ENCODE measurements at places on chromosomes 5 and 9.

GRCh38 chr5:158559066-158559465 is 540.6 kb downstream of the EBF1 start:
- no peak for DNase-seq

DNA sequence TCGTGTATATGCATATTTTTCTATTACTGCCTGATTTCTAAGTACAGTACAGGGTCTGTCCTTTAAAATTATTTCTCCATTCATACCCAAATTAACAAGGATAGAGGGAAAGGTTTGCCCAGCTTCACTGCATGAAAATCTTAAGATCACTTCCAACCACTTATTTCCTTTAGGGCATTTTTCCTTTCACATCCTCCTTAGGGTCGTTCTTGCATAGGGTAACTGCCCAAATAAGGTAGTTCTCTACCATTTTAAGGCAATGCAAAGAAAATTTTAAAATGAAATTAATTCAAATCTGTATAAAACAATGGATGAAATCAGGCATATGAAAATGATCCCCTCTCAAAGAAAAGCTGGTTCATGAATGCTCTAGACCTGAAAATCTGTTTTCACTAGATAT is 4.1 kb upstream of the CDC20B start:
- DNase-seq: no peak

- no peak for DNase-seq
Observed at GRCh38 chr9:106964329-106964728, 101.4 kb downstream of the ZNF462 start.

GRCh38 chr9:121450241-121450640 is 49.4 kb downstream of the GGTA1 start:
- DNase-seq: no peak

- DNase-seq: no peak
Observed at GRCh38 chr5:38636626-38637025, 80.2 kb upstream of the LIFR start.

DNA sequence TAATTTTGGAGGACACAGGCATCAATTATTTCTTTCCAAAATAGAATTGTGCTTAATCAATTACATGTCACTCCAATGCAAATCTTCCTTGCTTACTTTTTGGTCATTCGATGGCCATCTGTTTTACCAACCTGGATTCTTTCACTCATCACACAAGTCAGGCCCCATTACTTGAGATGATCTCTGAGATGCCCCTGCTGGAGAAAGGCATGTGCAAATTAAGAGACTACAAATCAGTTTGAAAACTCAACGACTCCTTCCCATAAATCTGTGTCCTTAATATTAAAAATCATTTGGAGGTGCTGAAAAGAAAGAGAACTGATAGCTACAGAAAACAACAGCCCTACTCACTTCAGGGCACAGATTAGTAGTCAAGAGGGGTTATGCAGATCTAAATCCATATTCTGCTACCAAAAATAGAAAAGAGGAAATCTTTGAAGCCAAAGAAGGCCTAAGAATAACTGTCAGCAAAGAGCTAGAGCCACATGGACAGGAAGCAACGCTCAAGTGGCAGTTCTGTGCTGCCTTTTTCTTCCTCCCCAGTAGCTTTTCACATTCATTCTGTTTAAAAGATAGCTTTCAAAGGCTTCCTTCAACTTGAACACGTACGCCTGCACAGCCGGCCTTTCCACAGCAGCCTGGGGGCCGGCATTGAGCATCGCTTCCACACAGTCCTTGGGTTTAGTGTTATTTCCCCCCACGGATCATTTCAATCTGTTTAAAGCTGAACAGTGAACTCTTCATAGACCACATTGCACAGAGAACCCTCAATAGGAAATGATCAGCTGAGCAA is 79.3 kb upstream of the MAP3K1 start:
- no peak for DNase-seq

DNA sequence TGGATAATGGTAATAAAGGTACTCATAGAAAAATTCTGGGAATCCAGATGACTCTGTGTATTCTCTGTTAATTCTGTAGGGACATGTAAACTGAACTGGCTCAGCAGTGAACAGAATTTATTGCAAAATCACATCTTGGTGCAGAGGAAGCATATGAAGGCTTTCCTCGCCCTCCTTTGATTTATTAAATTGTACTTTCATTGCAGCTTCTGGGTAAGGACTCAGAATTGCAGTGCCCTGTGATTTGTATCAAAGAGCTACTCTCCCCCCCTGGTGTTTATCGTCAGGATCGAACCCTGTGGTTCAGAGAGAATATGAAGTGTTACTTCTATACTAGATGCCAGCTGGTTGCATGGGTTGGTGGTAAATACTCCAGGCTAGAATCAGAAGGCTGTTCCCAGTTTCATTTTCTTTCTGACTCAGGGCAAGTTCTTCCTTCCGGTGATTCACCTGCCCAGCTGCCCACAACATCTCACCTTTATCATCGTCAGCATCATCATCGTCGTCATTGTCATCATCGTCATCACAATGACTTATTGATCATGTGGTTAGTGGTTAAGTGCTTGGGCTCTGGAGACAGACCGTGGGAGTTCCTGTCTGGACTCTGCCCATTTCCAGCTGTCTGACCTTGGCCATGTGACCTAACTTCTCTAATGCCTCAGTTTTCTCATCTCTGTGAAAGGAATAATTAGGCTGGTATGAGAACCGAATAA is 238.8 kb downstream of the ARHGAP26 start:
- no peak for DNase-seq

GRCh38 chr5:147418613-147419012 is 91.3 kb downstream of the DPYSL3 start:
- DNase-seq: no peak

- no peak for DNase-seq
Observed at GRCh38 chr5:157669701-157670097, 1.6 kb upstream of the C5orf52 start.

GRCh38 chr9:98809311-98810101 is 2.0 kb downstream of the GALNT12 start:
- DNase-seq: no peak

DNA sequence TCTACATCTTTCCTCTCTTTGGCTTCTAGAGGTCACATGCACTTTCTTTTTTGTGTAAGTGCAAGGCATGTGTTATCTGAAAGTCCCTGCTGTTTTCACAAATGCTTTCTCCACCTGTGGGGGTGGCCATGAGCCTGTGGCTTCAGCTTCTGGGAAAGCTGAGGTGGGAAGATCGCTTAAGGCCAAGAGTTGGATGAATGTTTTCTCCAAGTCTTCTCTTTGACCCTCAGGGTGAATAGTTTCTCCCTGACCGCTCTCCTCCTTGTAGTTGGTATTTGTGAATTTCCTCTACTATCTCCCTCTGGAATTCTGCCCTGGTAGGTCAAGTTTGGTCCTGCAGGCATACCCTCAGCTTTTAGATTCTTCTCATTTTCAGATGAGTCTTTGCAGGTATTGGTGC is 74.2 kb downstream of the UGCG start:
- no peak for DNase-seq

DNA sequence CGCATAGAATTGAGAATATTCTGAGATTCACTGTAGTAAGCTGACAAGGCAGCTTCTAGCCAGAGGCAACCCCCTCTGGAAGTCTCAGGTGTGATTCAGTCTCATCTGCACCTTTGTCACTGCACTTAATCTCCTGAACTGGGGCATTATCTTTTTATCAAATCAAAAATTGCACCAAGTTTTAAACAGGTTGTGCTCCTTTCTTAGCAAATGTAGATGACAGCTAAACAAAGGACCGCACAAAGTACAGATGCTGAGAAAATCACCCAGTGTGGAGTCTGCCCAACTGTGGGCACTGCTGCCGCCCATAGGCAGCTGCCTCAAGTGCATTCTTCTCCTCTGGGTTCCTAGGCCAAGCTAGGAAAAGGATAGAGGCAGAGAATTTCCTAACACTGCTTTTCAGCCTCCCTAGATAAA is 51.1 kb downstream of the STARD4 start:
- no peak for DNase-seq

DNA sequence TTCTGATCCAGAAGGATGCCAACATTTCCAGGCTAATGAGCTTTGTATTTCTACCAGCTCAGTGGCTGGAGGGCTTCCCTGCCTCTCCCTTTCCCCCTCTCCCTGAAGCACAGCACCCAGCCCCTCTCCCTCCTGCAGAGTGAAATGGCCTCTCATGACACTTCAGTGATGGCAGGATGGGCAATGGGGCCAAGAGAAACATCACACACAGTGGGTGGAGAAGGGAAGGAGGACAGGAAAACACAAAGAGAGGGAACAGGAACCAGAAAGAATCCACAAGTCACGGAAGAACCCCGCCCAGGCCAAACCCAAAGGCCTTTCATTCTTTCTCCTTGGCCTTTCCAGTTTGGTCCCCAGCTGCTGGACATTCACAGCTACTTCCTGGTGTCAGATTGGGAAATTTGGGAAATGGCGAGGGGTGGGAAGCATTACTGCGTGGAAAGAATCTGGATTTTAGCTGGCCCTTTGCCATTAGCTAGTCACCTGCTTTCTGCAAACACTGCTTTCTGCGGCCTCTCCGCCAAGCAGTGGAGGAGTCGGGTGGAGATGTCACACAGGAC is 82.6 kb downstream of the GLDC start:
- DNase-seq: no peak

DNA sequence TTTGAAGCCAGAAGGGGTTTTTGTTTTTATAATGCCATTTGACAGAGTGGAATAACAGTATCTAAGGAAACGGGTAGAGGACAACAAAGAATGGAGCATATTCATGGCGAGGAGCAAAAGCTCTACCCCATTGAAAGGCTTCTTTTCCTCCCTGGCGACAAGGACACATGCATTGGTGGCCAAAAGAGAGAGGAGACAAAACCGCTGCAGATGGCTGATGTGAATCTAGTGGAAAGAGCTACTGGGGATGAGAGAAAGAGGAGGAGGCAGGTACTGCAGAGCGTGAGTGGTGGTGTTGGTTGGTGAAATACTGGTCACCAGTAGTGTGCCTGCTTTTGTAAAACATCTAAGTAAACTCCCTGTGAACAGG is 491 bp downstream of the APC start:
- DNase-seq: no peak

DNA sequence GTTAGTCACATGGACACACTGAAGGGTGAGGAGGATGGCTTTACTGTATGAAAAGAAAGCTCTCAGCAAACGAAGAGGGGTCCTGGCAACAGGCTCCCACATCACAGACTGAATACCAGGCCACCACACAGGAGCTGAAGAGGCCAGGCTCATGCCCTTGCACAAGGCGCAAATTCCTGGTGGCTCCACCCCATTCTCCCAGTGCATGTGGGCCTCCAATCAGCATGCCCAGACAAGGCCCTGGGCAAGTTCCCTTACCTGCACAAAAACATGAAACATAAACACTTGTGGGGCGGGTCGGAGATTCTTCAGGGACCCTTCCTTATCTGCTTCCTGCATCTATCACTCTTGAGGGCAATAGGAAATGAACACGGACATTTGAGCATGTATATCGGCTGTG is 935.8 kb upstream of the EDIL3 start:
- DNase-seq: no peak
